ENCODE measurements at places on chromosomes 13 and 19.

- DNase-seq = peak; percentile 54
These were observed 2.7 kb upstream of the GNA15 start for GRCh38 chr19:3132971-3133792.

DNA sequence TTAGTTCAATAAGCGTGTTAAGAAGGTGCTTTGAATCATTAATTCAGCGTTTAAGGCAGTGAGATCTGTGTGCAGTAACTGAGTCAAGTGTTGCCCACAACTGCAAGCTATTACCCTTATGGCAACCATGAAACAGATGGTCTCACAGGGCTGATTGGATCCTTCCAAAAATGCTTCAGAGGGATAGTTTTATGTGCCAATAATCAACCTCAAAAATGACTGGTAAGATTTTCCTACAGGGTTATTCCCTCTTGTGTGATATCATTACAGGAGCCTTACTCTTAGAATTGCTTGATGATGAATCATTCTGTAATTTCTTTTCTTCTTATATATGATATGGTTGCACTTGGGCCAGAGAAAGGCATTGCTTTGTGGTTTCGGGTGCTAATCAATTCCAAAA is 1299.2 kb upstream of the ATXN8OS start:
- DNase-seq = no peak

DNA sequence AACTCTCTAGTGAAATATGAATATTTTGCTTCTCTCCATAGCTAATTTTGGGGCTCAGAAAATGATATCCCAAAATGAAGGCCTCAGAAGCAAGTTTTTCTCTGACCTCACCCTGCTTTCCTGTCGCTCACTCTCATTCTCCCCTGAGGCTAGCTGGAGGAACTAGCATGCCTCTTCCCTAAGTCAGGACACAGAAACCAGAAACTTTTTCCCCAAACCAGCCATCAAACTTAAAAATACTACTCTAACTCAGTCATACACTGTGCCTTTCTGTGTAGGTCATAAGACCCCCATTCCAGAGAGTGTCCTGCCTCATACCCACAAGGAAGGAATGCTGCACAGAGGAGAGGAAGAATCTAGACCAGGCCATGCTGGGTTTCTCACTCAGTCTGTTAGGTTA is 329.6 kb downstream of the PCDH20 start:
- DNase-seq = no peak

- DNase-seq = no peak
These were observed 302.1 kb downstream of the DIAPH3 start for GRCh38 chr13:59861676-59862075.

- no peak for DNase-seq
These were observed 3.5 kb upstream of the RPS9 start for GRCh38 chr19:54197121-54197520.

DNA sequence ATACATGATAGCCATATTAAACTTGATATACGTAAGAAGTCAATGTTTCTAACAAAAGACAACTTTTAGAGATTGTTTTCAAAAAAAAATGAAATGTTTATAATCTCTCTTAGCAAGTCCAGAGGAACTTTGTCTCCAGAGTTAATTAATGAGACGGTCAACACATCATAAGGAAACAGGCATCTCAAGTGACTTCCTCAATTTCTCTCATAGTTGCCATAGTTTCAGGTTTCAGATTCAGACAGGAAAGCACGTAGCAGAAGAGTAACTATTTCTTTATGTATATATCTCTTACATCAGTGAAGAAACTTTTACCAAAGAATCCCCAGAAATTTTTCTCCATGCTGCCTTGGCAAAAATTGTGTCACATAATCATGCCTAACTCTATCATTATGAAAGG is 159.6 kb upstream of the ATXN8OS start:
- no peak for DNase-seq

DNA sequence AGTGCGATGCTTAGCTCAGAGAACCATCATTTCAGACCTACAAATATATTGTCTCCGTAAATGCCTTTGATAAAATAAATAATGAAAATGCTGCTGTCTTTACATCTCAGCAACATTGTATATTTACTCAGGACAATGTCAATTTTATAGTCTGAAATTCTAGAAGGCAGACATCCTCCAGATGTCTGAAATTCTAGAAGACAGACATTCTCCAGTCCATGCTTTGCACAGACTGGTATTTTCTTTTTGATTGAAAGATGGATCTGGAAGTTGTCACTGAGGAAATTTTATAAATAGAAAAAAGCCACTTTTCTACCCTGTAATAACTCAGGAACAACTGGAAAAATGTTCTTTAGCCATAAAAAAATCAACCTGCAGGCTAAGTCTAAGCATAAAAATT is 2293.3 kb downstream of the PCDH9 start:
- DNase-seq = no peak

GRCh38 chr19:27884376-27884775 is 1328.6 kb downstream of the UQCRFS1 start:
- DNase-seq = no peak

GRCh38 chr13:97100821-97101220 is 106.5 kb upstream of the OXGR1 start:
- DNase-seq = no peak

DNA sequence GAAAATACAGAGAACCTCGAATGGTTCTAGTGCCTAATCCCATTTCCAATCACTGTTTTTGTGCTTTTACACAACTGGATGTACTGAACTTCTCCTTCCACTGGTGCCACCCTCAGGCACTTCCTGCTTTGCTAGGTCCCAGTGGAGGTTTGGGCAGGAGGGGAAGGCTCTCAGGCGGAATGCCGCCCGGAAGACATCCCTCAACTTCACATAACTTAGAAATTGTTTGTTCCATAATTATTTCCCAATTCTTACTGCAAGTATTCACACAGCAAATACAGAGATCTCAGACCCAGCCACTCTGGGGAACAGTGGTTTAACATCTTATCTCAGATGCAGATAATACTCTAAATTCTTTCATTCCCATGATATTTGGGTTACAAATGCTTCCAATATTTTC is 195.7 kb upstream of the IPO5 start:
- DNase-seq = no peak

DNA sequence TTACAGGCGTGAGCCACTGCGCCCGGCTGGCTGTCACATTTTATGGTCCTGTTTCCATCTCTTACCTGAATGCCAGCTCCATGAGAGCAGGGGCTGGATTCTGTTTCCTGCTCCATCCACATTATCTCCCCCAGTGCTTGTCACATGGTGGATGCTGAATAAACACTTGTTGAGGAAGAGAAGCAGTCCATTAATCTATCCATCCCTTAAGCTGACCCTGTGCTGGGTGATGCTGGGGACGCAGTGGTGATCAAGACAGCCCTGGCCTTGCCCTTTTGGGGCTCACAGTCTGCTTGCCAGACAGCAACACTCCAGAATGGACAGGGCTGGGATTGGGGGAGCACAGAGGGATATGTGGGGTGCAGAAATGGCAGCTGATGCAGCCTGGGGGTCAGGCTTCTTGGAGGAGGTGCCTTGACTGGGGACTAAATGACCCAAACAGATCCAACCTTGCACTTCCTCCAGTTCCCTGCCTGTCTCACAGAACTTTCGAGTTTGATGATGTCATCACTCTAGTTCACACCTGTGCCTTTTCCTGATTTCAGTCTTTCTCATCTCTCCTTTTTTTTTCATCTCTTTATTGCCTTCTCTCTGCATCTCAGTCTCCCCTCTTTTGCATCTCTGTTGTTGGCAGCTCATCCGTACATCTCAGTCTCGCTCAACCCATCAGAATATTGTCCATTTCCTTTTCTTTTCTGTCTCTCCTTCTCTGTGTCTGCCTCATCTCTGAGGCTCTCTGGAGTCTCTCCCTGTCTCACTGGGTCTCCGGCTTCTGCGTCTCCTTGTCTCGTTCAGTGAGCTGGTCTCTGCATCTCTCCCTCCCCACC is 4.6 kb downstream of the IRF2BP1 start:
- no peak for DNase-seq

DNA sequence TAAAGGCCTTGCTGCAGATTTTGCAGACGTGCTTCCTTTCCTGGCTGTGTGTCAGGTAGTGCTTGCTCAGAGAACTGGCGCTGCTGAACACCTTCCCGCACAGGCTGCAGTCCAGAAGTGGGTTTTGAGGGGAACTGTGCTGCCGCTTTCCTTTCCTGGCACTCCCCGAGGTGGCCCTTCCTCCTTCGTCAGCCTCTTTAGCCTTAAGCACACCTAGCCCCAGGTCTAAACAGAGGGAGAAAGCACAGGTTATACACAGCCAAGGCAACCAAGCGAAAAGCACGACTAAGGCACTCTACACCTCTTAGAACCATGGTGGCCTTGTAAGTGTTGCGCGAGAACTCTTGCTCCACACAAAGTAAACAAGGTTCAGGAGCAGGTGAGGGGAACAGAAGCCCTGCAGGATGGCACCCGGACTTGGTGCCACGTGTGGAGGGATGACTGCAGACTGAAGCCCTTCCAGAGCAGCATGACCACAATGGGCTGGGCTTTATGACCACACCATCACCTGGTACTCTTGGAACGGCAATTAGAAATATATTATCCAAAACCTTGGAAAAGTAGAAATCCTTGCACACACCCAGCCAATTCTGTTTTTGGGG is 23.6 kb downstream of the ZNF541 start:
- peak; percentile 28 for DNase-seq

GRCh38 chr13:39106216-39107005 is 68.2 kb downstream of the NHLRC3 start:
- peak; percentile 84 for DNase-seq

- DNase-seq = no peak
These were observed 8.1 kb downstream of the ALOX5AP start for GRCh38 chr13:30743319-30744055.

DNA sequence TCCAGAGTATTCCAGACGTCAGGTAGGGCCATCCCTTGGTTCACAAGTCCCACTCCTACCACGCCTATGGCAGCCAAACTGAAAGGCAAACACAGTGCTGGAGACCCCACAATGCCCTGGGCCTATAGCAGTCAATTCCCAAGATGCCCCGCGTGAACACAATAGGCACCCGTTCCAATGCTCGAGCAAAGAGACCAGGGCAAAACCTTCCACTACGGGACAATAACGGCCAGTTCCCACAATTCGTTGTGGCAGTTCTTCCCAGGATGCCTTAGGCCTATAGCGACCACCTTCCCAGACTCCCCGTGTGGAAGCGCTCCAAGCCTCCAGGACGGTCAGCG is 538 bp downstream of the ZNF428 start:
- no peak for DNase-seq

GRCh38 chr13:32305646-32306045 is 9.5 kb downstream of the ZAR1L start:
- no peak for DNase-seq

GRCh38 chr13:114124921-114125320 is 7.5 kb downstream of the RASA3 start:
- no peak for DNase-seq

DNA sequence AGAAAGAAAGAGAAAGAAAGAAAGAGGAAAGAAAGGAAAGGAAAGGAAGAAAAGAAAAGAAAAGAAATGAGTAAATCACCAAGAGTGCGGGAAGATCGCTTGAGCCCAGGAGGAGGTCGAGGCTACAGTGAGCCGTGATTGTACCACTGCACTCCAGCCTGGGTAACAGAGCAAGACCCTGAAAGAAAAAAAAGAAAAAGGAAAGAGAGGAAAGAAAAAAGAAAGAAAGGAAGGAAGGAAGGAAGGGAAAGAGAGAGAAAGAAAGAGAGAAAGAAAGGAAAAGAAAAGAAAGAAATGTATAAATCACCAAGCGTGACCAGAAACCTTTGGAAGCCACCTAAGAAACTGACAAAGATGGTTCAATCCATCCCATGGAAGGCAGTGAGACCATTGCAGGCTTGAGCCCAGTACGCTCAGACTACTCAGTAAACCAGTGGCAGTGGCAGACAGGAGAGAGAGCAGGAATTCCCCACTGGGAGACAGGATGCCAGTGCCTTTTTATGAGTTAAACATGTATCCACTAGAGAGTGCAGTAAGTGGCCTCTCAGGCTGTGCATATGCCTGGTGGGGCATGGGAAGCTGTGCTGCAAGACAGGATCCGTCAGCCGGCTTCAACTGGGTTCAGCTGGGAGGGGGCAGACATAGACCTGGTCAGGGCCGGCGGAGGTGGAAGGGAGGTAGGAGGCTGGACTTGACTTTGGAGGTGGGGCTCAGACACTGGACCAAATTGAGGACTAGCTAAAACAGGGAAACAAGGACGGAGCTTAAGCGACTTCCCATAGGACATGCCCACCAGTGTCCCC is 4.8 kb downstream of the GPR42 start:
- no peak for DNase-seq

Data from NCI-H2107 (cell line).